ENCODE measurements at places on chromosomes 3 and 15. TPM values are rescaled to one million over a fixed set of nuclear protein-coding genes. Genes with fewer than 3 reads are reported as not detected.

DNA sequence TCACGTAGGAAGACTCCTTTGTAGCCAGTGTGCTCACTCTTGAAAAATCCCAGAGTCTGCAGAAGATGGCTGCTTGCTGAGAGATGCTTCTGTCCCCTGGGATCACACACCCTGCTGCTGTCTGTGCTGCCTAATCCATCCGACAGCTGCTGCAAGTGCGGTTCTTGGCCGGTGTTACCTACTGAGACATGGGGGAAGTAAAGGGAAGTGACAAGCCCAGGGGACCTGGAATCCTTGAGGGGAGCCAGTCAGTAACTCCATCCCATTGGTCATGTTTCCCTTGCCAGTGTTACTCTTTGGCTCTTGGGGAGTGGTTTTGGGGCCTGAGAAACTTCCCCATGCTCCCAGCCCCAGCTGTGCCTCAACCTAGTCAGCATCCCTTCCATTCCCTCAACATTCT lies 8.3 kb upstream of the CPNE9 start:
- DNase-seq: no peak

DNA sequence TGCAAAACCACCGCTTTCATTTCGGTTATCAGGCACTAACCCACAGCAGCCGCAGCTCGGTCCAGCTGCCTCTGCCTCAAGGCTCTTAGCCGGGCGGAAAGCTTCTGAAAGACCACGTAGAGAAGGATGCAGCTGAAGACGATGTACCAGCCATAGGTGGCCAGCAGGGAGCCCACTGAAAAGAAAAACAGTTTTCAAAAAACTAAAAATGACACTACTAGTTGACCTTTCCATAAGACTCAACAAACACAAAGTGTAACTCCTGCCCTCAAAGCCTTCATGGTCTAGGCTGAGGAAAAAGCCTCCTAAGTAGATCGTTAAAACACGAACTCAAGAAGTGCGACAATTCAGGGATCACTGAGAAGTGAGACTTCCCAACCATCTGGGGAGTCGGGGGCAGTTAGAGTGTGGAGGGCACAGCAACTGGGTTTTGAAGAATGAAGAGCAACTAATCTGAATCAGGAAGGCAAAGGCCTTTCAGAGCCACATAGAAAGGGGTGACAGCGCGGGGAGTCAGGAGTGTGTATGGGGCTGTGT lies 716 bp downstream of the SELENOS start:
- DNase-seq: no peak

DNA sequence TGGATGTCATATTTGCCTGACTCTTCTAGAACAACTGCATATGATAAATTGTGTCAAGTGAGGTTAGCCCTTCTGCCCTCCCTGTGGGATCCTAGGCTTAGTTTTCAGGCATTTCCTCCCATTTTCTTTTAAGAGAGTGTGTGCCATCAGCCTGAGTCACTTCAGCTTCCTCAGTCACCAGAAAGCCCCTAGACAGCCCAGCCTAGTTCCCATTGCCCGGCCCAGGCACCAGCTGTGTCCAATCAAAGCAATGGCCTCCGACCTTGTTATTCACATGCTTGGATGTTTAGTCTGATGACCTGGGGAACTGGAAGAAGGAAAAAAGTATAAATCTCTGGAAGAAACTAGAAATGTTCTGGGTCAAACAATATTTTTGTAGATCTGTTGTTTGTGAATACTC lies 221.9 kb upstream of the LRIG1 start:
- DNase-seq: no peak

Gene ISG20
- 4.9 TPM for polyA plus RNA-seq

Gene PRTG
- polyA plus RNA-seq: 1.7 TPM

DNA sequence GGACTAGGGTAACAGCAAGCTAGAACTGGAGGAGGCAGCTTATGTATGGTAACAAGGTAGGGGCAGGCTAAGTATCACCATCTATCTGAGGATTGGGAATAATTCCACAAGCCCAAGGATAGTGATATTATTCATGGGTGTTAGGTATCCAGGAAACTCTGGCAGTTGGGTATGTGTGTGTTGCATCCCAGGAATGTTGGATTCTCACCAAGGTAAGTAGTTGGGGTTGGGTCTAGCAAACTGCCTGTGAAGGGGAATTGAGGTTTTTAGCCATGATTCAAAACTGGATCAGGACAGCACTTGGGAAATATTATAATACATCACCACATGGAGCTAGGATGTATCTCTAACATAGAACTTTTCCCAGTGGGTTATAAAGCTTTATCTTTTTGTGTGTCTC lies 626.4 kb upstream of the GOLIM4 start:
- DNase-seq: no peak

DNA sequence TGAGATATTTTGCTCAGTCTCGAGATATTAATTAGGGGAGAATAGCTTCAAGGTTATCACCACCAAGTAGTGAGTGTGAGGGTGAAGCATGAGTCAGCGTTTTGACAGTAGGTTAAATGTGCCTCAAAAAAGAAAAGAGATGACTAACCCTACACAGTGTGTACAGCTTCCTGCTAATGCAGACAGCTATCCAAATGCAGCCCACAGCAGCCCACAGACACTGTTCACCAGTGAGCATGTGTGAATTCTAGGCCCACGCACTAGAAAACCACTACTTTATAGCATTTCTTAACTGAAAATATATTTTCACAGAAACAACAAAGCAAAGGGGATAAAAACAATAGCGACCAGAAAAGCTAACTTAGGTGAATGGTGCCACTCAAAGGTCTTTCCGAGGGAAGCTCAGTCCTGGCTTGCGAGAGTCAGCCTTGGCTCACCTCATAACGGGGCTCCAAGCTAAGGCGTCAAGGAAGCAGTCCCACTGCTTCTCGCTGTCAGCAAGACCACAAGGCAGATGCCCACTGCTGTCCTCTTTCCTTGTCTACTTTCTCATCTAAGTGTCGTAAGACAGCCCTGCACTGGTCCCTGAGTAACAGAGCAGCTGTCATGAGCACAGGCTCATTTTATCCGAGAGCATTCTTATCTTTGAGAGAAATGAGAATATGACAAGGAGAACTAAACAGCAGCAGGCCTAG lies 47.6 kb downstream of the TXNRD3 start:
- no peak for DNase-seq

Gene SLC9C1
- polyA plus RNA-seq: 0.33 TPM

DNA sequence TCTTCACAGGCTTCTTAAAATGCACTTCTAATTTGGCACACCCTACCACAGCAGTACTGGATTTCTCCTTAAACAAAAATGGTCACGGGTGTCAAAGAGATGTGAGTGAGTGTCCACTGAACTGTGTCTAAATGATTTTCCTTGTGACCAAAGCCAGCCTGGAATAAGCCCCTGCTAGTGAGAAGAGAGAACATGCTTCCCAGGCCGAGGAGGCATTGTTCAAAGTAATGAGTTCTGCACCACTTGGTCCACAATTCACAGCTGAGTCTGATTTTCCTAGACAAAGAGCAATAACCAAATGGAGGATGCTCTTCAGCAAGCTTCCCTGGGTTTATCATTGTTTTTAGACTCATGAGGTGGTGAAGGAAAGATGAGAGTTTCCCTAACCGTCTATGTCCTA lies 3.8 kb downstream of the PLCH1 start:
- DNase-seq: no peak

GRCh38 chr3:120147072-120147871 lies 53.0 kb upstream of the GSK3B start:
- DNase-seq: peak; percentile 75

- no peak for DNase-seq
Observed at GRCh38 chr3:73383470-73384049, 241.2 kb downstream of the PDZRN3 start.

Gene FOXB1
- polyA plus RNA-seq: 0.03 TPM

GRCh38 chr15:66144978-66145725 lies 108.4 kb downstream of the MEGF11 start:
- no peak for DNase-seq

DNA sequence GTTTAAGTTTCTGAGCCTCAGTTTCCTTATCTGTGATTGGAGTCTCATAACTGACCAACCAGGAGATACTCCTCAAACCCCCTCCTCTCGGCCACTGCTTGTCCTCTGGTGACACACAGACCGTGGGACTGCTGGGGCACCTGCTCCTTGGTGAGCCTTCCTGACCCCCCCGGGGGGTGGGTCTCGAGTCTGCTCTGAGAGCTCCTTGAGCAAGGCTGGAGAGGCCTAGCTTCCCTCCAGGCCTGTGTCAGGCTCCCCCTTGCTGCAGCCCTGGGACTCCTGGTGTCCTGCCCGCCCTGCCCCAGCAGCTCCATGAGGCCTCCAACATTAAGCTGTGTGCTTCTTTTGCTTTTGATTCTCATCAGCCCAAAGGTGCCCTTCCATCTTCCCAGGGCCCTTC lies 27.7 kb downstream of the SRPRB start:
- no peak for DNase-seq

- no peak for DNase-seq
Observed at GRCh38 chr3:89212619-89213018, 105.2 kb downstream of the EPHA3 start.

- peak; percentile 46 for DNase-seq
Observed at GRCh38 chr3:51718547-51719409, 11.9 kb downstream of the GRM2 start.

DNA sequence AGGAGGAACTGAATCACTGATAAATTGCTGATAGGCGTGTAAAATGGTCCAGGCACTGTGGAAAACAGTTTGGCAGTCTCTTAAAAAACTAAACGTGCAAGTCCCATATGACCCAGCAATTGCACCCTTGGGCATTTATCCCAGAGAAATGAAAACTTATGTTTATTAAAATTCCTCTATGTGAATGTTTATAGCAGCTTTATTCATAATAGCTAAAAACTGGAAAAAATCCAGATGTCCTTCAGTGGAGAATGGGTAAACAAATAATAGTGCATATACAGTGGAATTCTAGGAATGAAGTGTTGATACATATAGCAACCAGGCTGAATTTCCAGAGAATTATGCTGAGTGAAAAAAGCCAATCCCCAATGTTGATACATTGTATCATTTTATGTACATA lies 482.2 kb upstream of the PDZRN3 start:
- no peak for DNase-seq

Gene STXBP5L
- 0.84 TPM for polyA plus RNA-seq

DNA sequence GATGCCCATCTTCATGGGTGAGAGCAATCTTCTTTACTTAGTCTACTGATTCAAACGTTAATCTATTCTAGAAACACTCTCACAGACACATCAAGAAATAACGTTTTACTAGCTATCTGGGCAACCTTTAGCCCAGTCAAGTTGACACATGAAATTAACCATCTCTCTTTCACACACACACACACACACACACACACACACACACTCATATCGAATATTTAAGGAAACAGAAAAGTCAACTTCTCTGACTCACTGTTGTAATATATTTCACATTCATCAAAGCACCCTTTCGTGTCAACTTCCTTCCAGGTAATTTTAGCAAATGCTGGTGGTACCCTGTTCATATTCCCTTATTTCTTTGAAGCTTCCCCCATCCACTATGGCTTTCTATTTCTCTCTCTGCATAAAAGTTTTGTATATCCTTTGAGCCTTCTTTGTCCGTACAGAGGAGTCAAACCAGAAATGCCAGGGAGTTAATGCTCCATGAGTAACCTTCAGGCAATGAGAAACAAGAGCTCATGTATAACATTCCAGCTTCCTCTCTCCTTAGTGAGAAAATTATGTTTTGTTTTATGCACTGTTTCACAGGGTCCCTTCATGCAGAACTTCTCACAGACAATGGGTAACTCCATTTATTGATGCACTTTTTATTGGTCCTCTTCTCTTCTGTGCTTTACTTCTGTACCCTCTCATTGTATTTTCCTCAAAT lies 335.5 kb upstream of the CBLB start:
- no peak for DNase-seq

Gene ST8SIA2
- 2.2 TPM for polyA plus RNA-seq

GRCh38 chr15:36784098-36784670 lies 204.8 kb downstream of the CDIN1 start:
- peak; percentile 19 for DNase-seq

DNA sequence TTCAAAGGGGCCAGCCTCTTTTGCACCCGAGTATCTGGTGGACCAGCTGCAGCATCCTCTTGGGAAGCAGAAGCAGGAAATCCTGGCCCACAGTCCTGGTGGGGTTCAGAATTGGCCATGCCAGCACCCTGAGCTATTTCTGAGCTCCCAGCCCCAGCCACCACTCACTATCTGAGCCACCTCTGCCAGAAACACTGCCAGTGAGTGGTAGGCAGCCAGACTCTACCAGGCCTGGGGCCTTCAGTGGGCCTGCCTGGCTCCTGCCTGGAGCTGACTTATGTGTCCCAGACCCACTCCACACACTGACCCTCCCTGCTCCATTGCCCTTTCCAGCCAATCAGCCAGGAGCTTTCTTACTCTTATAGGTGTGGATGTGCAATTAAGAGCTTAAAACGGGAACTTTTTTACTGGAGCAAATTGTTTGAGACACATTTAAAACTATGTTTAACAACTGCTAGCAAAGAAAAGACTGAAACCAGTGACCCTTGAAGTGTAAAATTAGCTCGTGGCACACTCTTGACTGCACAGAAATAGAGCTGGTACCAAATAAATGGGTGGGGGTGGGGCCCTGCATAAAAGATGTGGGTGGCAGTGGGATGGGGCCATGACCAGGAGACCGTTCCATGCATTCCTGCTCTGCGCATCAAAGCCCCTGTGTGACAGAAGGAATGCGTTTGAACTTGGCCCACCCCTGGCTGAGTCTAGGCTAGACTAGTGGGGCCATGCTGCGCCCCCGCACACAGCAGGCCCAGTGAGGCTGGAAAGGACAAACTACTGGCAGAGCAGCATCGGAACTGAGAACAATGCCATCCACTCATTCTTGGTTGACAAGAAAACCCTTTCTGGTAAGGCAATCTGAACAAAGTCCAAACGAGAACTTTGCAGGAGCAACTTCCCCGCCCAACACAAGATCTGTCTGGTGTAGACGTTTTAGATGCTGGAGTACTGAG lies 48.0 kb downstream of the CTNNB1 start:
- no peak for DNase-seq

GRCh38 chr3:185199671-185200070 lies 46.8 kb upstream of the C3orf70 start:
- DNase-seq: no peak

DNA sequence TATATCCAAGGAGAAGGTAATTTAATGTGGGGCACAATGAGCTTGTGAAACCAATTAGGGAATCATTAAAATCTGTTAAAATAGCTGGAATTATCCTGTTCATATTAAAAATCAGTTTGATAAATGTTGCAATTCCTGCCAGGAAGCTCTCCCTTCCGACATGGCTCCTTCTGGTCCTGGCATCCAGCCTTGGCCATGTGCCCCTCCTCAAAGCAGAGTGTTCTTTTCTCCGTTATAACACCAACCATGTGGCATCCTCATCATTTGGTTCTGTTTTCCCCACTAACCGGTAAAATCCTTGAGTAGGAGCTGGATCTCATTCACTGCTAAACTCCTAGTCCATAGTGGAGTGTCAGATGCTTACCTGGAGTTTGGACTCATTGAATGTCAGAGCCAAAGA lies 127.2 kb downstream of the ARNT2 start:
- no peak for DNase-seq

Gene KNG1
- 5.1 TPM for polyA plus RNA-seq

Gene SIDT1
- 4.5 TPM for polyA plus RNA-seq

Gene ACSBG1
- polyA plus RNA-seq: 1.1 TPM

DNA sequence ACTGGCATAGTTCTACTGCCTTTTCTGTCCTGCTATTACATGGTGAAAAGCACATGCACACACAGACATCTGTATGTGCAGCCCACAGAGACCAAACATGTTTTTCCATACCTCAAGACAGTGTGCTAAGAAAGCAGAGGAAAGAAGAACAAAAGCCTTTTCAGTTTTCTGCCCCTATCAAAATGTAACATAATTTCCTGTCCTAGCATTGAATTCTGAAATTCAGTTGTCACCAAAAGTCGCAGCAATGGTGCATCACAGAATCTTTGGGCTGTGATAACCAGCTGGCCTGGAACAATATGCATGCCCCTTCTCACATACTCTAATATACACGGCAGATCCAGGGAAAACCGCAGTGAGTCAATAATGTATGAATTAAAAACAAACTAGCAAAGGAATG lies 153.8 kb upstream of the RAP2B start:
- DNase-seq: no peak

Data from large intestine (tissue), 12 donors.